NCI-H524 treated with DMSO at 0.1 percent for 48 hours (cell line): ENCODE measurements at places on chromosomes 4 and X.

GRCh38 chr4:53752124-53752523, 160.8 kb upstream of the LNX1 start:
- DNase-seq: no peak

- DNase-seq: no peak
These were observed 296.7 kb downstream of the FBXW7 start for GRCh38 chr4:152239216-152239615.

- no peak for DNase-seq
These were observed 3.5 kb upstream of the BEX3 start for GRCh38 chrX:103372886-103373285.

DNA sequence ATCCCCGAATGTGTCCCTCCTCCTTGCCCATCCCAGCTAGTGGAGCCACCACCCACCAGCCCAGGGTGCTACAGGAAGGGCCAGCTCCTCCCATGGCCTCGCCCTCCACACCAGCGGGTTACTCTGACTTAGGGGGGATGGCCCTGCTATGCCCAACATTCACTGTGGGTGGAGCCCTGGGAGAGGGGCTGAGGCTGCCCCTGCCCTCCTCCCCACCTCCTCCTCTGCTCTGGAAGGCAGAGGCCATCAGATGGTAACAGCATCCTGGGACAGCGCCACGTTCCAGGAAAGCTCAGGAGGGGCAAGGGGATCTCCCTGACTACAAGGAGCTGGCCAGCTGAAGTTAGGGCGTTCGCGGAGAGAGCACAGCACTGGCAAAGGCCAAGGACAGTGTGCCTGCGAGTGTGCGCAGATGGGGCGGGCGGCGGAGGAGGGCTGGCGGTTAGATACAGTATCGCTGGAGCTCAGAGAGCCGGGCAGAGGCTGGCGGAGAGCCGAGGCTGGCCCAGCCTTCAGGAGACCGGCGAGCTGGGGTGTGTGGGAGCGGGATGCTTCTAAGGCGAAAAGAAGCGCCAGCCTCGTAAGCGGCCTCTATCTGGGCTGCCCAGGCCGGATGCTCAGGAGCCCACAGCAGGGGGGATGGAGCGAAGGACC, 1.5 kb downstream of the JAKMIP1 start:
- no peak for DNase-seq

- no peak for DNase-seq
These were observed 155.4 kb upstream of the FTHL17 start for GRCh38 chrX:31227250-31227649.

GRCh38 chr4:129929052-129929451, 833.1 kb downstream of the C4orf33 start:
- DNase-seq: no peak

DNA sequence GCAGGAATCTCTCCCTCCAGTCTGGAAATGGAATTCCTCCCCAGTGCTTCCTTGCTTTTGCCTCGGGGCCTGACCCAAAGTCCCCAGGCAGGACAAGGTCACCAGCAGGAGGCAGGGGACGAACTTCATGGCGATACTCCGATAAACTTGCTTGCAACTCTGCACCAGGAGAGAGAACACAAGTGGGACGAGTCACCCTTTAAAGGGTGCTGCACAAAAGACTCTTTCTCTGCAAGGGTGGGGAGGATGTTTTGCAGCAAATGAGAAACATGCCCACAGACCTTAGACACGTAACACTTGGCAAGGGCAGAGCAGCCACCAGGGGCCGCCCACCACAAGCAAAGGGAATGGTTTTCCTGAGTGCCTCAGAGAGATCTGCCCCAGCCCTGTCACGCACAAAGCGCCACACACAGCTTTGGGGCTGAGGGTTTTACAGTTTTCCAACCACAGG, at the start of gene FGFBP2:
FGFBP2 (minus strand) TSS at position 175 of the 451 bp plus-strand sequence; CDS start at position 129, 46 bp downstream.
- DNase-seq: no peak

DNA sequence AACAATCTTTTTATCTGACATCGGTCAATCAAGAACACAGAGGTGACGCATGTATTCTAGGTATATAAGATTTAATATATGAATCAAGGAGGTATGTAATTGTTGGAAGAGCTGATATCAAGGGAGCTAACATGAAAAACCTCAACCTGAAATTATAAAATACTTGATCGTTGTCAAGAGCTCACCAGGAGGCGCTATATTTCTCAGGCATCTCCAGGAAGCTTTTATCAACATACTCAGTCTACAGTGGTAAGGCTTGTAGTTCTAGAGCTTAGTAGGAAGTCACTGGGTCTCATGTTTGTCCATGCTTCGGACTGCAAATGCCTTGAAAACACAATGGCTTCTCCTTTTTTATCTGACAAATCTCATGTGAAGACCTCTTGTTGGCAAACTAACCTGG, 156.1 kb downstream of the GRXCR1 start:
- DNase-seq: no peak

GRCh38 chr4:58740897-58741296, 1630.7 kb upstream of the IGFBP7 start:
- DNase-seq: no peak

DNA sequence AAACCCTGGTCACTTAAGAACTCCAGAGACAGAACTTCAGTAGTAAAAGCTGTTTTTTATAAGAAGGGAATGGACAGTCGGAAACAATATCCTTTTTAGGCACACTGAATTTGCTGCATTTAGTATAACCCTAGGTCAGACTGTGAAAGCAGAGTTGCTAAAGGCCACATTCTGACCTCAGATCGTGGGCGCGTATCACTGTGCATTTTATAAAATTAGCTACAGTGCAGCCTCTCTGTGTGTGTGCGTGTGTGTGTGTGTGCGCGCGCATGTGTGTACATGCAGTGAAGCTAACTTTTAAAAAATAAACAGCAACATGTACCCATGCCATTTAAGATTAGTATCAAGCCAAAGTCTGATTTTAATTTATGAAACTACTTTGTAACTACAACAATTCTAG, 8.0 kb downstream of the ZNF827 start:
- DNase-seq: no peak

DNA sequence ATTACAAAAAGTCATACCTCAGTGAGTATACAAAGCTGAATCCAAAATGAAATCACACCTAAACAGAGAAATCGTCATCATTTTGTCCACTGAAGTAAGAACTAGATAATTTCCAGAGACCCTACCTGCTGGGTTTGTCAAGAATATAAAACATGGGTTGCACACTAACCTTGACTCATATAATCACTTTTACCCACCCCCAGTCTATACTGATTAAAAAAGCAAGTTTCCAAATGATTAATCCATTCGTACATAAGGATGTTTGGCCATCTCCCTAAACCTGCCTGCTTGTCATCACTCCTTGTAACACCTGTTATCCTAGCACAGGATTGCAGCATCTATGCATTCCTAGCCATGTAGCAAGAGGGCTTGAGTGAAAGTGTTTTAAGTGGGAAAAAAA, 4.7 kb downstream of the RAP2C start:
- no peak for DNase-seq

DNA sequence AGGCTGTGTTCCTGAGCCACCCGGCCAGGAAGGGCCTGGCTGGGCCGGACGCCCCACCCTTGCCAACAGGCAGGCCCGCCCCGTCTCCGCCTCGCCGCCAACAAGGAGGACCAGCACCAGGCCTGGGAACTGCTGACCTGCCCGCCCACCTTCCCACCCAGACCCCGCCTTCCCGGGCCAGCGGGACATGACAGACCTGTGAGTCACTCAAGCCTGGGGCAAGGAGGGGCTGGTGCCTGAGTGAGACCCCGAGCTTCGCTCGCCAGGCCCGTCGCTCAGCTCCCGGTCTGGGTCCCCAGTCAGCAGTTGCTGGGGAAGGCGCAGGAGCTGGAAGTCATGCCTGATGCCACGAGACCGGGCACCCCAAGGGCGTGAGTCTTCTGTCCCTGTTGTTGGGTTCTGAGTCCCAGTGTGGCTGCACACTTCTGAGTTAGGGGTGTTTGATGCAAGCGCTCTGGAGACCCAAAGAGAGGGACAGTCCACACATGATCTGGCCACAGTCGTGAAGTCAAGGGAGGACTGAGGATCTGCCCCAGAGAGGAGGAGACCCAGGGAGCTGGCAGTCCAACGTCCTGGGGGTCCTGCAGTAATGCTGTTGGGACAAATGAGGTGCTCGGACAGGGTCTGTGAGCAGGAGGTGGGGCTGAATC, at the start of gene DNASE1L1:
DNASE1L1 (minus strand) TSS at position 33 of the 650 bp plus-strand sequence. CDS start 3,686 bp downstream, outside the sequence.
- no peak for DNase-seq

DNA sequence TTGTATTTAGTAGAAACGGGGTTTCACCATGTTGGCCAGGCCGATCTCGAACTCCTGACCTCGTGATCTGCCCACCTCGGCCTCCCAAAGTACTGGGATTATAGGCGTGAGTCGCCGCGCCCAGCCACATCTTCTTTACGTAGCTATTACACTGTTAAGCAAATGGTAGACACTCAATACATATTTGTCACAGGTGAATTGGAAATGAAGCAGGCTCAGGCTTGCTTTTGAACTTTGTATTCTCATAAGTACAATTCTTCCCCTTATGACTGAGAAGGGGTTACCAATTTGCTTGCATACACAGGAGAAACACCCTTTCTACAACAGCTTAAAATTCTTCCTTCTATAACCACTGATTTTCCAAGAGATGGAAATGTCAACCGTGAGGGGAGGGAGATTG, 787 bp upstream of the SRPX2 start:
- DNase-seq: no peak

- no peak for DNase-seq
These were observed 28.9 kb downstream of the SNX25 start for GRCh38 chr4:185238215-185238681.

DNA sequence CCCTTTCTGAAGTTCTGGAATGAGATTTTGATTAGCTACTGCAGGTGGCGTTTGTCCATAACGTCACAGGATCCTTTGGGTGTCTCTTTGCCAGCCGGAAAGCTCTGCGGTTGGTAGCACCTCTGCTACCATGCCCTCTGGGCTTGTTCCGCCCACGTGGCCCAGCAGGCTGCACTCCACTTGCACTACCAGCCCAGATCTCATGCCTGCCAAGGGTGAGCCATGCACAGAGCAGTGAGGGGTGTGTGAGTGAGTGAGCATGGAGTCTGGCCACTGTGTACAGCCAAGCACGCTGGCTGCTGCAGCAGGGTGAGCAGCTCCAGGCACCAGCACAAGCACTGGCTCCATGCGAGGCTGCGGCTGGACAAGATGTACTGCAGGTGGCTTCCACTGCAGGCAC, 6.6 kb upstream of the HNRNPD start:
- DNase-seq: no peak

DNA sequence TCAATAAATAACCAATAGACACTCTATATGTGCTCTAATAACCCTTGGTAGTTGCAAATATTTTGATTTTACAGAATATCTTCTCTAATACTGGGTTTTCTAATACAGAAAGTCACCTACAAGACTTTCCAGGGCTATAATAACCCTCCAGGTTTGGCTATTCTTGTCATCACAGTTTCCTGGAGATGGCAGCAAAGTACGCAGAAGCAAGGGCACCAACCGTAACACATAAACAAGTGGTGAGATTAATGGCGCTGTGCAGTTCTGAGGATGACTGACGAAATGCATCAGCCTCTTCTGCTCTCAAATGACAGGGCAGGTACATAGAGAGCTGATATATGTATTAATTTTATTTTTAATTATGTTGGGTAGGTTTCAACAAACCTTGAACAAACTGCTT, 122.4 kb downstream of the C4orf33 start:
- no peak for DNase-seq

- no peak for DNase-seq
These were observed 24.6 kb downstream of the NAP1L5 start for GRCh38 chr4:88672987-88673386.

- no peak for DNase-seq
These were observed 10.3 kb upstream of the BST1 start for GRCh38 chr4:15692602-15693001.

GRCh38 chr4:150259861-150260567, 181.8 kb downstream of the DCLK2 start:
- DNase-seq: no peak

- DNase-seq: no peak
These were observed 46.1 kb downstream of the DCX start for GRCh38 chrX:111365770-111366325.

- DNase-seq: no peak
These were observed 228.5 kb downstream of the STIM2 start for GRCh38 chr4:27089186-27089585.
